ENCODE measurements at places on chromosomes 12 and 14.

GRCh38 chr14:105213361-105213760 lies 32.2 kb upstream of the NUDT14 start:
- DNase-seq, result no peak

- DNase-seq, result no peak
Measured at GRCh38 chr12:122063694-122064024, 14.9 kb upstream of the MLXIP start.

DNA sequence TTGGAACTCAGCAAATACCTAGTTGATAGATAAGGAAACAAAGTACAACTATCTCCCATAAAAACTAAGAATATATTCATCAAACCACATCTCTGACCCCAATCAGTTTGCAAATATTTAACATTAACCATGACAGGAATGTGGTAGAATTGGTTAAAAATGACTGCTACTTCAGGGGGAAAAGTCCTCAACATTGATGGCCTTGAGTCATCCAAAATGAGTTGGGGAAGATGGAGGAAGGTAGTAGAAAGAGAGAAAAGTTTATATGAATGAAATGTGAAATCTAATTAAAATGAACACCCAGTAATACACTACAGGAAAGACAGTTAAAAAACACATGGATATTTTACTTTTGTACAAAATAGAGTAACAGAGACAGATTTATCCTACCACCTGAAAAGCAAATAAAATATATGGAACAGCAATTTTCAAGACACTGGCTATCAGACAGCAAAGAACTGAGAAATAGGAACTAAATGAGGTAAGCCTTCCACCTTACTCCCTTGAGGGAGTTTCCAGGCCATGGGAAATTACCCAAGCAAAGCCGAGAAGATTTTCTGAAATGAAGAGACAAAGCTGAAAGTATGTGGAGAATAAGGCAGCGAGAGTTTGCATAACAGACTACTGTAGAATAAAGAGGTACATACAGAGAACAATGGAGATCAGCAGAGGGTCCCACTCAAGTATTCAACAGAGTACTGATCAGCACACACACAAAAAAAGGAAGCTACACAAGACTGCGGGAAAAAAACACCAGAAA lies 49.6 kb downstream of the TC2N start:
- no peak for DNase-seq

- DNase-seq, result no peak
Measured at GRCh38 chr12:69243099-69244084, 4.0 kb downstream of the CPSF6 start.

DNA sequence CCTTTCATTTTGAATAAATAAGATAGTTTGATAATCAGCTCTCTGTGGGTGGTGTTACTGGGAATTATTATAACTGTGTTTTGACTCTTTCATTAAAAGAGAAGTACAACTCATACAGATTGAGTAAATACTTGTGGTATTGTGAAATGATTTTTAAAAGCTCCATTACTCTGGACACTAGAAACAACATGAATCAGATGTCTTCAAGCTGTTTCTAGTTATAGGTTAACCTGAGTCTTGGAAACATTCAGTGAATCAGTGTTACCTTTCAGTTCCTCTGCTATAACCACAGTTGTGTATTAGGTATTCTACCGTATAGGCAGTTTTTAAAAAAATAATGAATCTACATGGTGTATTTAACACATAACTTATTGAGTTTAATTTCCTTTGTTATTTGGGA lies 128.4 kb upstream of the SSTR1 start:
- no peak for DNase-seq

DNA sequence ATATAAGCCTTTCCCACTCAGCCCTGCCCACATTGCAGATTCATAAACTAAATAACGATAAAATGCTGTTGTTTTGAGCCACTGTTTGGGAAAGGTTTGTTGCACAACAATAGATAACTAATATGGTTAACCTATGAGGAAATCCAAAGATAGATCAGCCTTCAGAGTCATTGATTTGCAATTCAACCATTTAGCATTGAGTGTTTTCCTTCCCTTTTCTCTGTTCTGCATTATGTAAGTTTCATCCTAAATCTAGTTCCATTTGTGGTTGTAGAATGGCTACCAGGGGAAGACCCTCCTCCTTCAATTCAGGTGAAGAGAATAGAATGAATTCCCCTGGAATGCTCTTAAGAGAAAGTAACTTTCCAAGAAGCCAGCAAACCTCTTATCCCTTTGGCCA lies 19.6 kb downstream of the TC2N start:
- no peak for DNase-seq

- no peak for DNase-seq
Measured at GRCh38 chr12:87529413-87529812, 499.8 kb downstream of the C12orf50 start.

DNA sequence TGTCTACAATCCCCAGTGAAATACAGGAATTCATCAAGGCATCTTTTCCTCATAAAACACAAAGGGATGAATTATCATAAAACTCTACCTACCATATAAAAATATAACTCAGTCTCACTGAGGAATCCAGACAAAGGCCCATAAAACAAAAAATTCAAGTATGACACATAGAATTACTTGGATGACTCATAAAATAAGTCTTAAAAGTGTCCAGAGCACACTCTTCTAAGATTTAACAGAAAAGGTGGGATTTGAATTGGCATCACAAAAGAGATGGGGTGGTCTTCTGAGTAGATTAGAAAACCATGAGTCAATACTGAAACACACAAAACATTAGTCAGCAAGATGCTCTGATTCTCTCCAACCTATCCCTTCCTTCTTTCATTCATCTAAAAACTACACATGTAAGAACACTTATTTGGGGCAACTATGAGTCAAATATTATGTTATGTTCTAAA lies 202.7 kb upstream of the GARIN6 start:
- DNase-seq, result no peak

GRCh38 chr12:75656648-75657047 lies 145.2 kb upstream of the KRR1 start:
- DNase-seq, result no peak

DNA sequence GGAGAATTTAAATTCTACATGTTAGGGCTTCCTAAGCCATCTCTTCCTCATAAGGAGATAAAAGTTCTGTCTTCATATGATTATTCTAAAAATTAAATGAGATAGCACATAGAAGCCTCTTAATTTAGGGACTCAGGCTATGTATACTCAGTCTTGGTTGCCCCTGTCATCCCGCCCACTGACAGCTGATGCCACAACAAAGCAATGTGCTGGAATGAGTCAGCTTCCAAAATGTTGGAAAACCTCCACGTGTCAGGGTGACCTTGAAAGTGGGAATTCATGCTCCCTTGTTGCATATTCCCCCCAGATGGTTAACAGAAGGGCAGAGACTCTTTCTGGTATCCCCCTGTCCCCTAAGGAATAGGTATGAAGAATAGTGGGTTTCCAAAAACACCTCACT lies 238.0 kb upstream of the DDHD1 start:
- no peak for DNase-seq

DNA sequence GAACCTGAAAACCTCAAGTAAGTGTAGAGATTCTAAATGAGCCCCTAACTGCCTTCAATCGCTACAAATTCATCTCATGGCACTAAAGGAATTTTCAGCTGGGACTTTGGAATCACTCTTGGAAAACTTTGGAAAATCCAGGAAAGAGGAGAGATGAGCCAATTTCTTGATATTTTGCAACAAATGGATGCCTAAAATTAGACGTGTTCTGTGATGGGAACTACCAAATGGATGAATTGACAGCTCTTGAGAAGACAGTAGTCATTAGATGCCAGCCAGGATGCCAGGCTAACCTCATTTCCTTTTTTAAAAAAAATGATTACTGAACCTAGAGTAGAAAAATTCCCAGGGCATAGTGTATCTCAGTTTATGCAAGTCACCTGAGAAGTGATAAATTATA lies 78.3 kb downstream of the NPAS3 start:
- no peak for DNase-seq

Measured in common myeloid progenitor, CD34-positive (primary cell).